ENCODE measurements at places on chromosomes 1 and 21.

DNA sequence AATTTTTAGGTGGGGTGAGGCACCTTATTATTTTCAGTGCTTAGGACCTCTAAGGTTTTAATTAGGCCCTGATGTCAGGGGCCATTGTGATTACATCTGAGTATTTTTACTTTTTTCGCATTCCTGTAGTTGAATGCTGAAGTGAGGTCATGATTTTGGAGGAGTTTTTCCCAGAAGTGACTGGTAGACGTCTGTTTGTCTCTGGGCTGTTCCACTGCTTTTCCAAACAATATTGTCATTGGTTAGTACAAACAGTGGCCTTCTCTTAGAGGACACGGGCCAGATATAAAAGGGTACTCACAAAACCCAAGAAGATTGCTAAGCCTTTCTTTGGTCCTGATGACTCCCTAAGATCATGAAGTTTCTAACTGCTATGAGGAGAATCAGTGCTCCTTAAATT lies 7.6 kb upstream of the RASAL2 start:
- DNase-seq: no peak

DNA sequence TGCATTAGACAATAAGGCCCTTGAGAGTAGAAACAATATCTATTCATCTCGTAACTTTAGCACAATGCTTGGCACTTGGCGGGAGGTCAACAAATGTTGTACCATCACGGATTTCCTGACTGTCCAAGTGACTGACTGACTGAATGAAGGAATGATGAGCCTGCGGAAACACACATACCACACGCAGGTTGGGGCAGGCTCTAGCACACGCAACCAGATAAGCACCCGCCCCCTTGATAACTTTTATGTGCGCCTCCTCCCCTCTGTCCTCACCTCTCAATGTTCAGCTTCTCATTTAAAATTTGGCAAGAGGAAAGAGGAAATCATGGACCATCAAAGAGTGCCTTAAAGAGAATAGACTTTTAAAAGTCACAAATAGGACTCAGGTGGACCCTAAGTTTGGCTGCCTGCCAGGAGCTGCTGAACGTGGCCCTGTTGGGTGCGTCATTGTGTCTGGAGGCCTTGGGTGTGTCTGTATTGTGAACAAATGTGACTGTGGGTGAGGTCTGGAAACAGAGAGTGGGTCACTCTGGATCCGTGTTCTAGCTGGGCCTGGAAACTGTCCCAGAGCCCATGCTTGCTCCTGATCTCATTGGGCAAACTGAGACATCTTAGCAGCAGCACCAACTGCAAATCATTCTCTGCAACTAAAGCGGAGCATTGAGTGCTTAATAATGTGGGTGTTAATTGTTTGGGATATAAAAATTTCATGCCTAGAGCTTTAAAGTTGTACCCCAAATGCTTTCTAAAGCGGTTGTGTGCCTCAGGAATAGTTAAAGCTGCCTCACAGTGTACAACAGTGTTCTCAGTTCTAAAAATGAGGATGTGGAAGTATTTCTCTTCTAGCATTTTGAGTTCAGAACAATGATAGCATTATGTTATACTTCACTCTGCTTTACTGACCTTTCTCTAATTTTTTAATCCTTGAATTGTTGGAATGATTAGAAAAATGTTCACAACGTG lies 47.6 kb upstream of the ABCG1 start:
- DNase-seq: peak; percentile 94

- DNase-seq: no peak
These were observed 41.1 kb downstream of the NKAIN1 start for GRCh38 chr1:31198600-31198999.

DNA sequence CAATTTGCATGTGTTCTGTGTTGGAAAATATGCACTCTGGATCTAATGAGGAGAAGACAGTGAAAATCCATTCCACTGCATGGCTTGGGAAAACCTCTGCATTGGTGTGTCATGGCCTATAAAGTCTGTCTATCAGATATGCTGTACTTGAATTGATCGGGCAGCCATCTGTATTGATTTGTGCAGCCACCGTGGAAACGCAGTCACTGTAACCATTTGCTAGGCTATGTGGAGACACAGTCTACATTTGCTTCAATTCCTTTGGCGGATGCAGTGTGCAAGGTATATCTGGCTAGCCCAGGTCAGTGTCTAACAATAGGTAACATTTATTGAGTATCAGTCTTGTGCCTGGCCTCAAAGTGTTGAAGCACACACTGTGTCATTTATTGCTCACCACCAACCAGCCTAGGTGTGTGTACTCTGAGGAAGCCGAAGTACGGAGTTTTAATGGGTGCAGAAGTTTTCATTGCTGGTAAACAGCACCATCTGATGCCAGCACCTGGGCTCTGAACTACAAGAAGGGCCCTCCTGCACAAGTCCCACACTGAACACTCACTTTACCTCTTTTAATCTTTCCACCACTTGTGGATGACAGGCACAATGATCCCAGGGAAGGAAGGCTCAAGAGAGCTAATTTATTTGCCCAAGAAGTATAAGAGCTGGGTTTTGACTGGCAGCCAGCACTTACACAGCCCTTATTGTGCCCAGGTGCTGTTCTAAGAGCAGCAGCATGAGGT lies 83.4 kb downstream of the DAB1 start:
- DNase-seq: peak; percentile 44

DNA sequence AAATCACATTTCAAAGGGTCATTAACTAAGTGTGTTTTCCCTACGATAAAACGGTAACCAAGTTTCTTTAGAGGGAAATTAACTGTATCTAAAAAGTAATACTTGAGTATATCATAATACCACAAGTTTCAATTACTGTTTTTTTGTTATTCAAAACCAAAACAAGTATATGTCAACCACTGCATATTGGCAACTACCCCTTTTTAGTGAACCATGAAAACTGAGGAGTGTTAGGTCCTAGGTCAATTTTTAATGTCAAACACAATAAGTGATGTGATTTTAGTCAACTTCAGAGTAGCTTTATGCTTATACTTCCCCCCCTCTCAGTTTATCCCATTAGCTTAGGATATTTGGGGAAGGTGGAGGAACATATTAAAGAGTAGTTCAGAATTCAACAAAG lies 10.4 kb downstream of the NSL1 start:
- DNase-seq: no peak

DNA sequence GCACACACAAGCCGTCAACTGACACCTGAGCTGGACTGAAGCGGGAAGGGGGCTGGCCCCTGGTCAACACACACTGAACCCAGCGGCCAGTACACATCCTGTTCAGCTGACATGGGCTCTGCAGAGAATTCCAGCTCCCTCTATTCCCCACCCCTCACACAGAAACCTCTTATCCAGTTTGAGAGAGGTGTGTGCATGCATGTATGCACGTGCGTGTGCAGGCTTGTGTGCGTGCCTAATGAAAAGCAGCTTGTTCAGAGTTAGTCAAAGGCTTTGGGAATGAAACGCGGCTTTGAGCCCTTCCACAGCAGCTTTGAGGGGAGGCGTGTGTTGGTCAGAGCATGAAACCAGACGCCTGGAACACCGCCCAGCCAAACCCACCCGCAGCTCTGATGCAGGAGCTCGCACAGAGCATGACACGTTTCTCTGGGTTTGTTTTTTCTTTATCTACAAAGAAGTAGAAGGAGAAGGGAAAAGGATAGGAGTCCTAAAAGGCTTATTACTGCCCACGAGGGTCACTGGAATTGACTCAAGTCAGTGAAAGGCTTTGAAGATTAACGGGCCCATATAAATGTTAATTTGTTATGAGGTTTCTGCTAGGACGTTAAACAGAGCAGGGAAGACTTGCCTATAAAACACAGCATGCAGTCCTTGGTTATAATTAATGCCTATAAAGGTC lies 184.2 kb downstream of the ETS2 start:
- DNase-seq: peak; percentile 89

DNA sequence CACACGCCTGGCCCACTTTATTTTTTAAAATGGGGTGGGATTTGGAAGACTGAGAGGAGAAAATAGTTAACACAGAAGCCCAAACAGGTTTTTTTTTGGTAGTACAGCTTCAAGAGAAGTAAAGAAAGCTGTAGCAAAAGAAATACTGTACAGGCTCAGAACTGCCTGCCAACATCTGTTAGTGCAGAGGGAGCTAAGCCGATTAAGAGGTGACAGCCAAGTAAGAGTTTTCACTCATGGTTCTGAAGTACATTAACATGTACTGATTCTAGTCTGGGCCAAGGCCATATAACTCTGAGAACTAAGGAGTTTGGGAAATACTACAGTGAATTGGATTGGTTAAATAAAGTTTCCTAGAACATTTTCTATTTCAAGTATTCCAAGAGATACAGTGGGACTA lies 51.6 kb downstream of the EIF2B3 start:
- DNase-seq: no peak

- peak; percentile 91 for DNase-seq
These were observed 9.0 kb upstream of the IFFO2 start for GRCh38 chr1:18965206-18966173.

GRCh38 chr1:50308878-50309277 lies 114.4 kb downstream of the DMRTA2 start:
- DNase-seq: peak; percentile 59

DNA sequence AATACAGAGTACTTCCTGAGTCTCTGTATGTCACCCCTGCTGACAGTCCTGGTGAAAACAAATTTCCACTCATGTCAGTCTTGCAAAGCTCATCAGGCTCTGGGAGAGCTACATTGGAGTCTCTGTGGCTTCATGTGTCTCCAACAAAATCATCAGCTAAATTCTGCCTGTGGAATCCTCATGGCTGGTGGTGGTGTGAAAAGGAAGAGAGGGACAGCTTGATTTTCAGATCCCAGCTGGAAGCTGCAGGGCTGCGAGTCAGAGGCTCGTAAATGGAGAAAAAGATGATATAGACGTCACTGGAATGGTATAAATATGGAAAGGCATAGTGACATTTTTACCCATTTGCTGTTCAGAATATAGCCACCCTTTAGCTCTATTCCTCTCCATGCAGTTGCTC lies 150.2 kb downstream of the ASTN1 start:
- no peak for DNase-seq

- DNase-seq: no peak
These were observed 856 bp downstream of the LHX9 start for GRCh38 chr1:197917805-197918651.

DNA sequence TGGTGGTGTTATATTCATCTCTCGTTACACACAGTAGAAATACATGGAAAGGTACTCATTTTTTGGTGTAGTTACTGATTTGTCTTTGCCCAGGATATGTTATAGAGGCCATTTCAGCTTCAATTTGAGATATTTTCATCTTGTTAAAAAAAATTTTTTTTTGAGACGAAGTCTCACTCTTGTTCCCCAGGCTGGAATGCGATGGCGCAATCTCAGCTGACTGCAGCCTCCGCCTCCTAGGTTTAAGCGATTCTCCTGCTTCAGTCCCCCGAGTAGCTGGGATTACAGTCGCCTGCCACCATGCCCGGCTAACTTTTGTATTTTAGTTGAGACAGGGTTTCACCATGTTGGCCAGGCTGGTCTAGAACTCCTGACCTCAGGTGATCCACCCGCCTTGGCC lies 19.0 kb downstream of the MORC3 start:
- no peak for DNase-seq

DNA sequence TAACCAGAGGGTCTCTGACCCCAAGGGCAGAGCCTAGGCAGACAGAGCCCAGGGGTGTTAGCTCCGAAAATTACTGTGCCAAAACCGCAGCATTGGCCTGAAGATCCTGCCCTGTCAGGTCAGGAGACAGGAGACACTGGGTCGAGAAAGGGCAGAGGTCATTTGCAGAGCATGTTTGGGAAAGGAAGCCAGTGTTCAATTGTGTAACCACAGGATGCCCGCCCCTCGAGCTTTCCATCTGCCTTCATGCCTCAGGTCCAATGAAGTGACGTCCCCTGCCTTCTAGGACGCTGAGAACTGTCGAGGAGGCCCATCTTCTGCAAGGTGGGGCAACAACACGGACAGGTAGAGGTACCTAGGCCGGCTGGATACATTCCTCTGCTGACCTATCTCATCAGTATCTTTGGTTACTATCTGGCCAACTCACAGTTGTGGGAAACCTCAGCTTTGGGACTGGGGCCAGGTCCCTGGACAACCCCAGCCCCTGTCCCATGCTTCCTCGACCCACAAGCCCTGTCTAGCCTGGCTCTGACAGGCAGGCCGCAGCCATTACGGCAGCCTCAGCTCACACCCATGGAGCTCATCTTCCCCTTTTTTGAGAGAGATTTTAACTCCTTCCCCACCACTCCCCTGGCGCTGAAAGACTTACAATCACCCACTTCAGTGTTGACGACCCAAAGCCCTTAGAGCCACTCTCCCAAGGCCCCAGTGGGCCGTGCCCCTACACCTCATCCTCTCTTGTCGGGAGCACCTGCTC lies 1.3 kb downstream of the ARL8A start:
- DNase-seq: no peak

GRCh38 chr1:207644166-207644851 lies 624 bp upstream of the CR1L start:
- DNase-seq: no peak

DNA sequence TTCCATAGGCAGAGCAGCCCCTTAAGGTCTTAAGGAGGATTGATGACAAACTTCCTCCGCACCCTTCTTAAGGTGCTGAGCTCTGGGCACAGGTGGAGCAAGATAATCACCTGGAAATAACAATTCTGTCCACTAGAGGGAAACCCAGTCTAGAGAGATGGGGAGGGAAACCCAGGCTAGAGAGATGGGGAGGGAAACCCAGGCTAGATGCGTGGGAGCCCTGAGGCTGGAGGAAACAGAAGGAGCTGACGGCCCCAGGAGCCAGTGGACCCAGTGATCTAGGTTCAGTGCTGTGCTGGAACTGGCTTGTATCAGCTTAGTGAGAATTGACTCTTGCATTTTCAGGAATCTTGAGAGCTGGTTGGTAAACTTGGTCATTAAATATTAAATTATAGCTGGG lies 17.8 kb upstream of the MYCL start:
- peak; percentile 87 for DNase-seq

DNA sequence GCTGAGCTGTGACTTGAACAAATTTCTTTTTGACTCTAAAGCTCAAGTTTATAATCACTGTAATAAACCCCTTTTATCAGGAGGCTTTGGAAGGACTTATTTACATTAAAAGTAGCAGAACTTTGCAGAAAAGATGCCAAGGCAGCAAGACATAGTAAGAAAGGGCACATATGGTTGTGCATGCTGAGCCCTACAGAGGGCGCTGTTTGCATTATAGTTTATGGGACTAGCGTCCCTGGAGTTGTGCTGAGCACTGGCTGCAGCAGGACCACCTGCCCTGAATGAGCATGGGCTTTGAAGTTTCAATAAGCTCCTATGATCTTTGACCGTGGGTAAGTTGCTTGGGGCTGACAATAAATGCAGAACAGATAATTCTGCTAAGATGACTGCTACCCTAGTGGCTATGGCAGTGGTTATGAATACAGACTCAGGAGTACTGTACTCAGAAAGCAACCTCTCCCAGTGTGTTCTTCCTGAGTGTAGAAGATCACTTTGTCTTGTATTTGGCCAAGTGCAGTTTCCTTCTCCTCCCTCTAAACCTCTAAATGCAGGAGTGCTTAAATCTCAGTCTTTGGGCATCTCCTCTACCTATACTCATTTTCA lies 45.4 kb upstream of the USP1 start:
- no peak for DNase-seq

- peak; percentile 32 for DNase-seq
These were observed 55.0 kb downstream of the TRABD2B start for GRCh38 chr1:47942240-47942629.

- no peak for DNase-seq
These were observed 111.2 kb downstream of the LIPI start for GRCh38 chr21:14099570-14099969.

Data from epithelial cell of esophagus (primary cell).